ENCODE measurements at places on chromosomes 2 and 18.

DNA sequence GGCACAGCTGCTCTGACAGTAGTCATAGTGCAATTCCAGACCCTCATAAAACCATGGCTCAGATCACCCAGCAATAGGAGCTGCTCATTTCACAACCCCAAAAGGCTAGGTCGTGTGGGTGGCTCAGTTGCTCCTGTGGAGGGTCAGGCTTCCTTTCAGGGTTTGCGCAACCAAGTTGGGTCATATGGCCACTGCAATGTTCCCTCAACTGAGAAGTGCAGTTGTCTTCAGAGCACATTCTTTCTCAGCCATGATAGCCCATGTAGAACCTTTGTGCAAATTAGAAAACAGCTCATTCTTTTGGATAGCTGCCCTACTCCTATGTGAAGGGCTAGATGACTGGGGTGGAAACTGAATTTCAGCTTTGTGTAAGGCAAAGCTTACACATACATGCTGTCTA lies 3.2 kb downstream of the SERPINB13 start:
- no peak for DNase-seq

DNA sequence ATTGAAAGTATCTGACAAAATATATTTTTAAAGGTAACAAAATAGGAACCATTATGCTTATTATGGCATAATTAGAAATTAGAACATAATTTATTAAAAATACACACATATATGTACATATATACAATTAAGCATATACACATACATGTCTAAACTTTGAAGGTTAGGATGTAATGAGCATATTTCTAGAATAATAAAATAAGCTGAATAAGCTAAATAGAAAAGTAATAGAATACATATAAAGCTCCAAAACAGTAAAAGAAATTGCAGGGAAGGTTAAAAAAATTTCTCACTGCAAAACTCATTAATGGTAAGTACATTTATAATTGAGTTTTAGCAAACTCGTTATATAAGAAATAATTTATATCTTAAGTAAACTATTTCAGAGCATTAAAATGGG lies 1561.5 kb upstream of the ZEB2 start:
- DNase-seq = no peak

- no peak for DNase-seq
These were observed 9.4 kb downstream of the HNRNPA3 start for GRCh38 chr2:177221970-177222369.

DNA sequence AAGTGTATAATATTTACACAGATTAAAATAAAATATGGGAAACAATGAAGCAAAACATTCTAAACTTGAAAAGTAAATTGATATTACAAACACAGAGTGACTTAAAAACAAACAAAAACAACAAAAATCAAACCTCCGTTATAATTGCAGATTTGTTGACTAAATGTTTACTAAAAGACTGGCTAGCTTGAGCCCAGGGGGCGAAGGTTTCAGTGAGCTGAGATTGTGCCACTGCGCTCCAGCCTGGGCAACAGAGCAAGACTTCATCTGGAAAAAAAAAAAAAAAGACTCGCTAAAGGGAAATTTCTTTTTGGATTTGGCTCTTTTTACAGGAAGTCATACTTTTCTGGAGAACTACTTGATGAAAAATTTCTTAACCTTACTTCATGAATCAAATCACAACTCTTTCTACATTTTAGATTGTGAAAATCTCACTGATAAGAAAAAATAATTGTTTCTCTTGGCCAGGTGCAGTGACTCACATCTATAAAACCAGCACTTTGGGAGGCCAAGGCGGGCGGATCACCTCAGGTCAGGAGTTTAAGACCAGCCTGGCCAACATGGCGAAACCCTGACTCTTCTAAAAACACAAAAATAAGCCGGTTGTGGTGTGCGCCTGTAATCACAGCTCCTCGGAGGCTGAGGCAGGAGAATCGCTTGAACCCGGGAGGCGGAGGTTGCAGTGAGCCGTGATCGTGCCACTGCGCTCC lies 9.7 kb downstream of the TFPI start:
- no peak for DNase-seq

DNA sequence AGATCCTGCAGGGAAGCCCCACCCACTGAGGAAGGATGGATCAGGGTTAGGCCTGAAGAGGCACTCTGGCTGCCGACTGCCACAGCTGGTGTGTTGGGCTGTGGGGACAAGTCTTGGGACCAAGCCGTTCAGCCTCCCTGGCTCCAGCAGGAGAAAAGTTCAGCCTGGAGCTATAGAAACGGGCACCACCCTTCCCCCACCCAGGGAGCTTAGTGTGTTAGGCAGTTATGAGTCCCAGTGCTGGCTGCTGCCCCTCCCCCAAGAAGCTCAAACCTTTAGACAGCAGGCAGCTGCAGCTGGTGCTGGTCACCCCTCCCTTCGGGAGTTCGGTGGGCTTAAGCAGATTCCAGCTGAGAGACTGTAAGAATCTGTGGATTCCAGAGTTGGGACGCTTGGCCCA lies 447.1 kb upstream of the HS6ST1 start:
- DNase-seq = no peak

GRCh38 chr2:173432049-173432754 lies 77.5 kb downstream of the CDCA7 start:
- no peak for DNase-seq

GRCh38 chr2:41933585-41934320 lies 114.1 kb upstream of the PKDCC start:
- no peak for DNase-seq

GRCh38 chr2:192749611-192750200 lies 555.0 kb upstream of the TMEFF2 start:
- peak; percentile 64 for DNase-seq
